ENCODE measurements at places on chromosomes 7 and 10. TPM values are rescaled to one million over a fixed set of nuclear protein-coding genes. Genes with fewer than 3 reads are reported as not detected.
A peak's percentile ranks its signal among the peaks of the same experiment; 100 is the strongest.

Gene CAMK2G
- 8.8 TPM for total RNA-seq

Gene GPR146
- 43.9 TPM for total RNA-seq

GRCh38 chr7:1862560-1862959 lies 192.5 kb downstream of the ELFN1 start:
- peak overlapping the region; percentile 35 for H3K4me3 ChIP-seq
- no peak for DNase-seq
- no peaks in the 10 kb centered on the region for H3K4me1 ChIP-seq
- H3K27me3 ChIP-seq = no peaks in the 10 kb centered on the region
- H3K27ac ChIP-seq = peak overlapping the region; percentile 75

- no peak overlapping the region for H3K4me3 ChIP-seq
- no peak overlapping the region for H3K27ac ChIP-seq
- DNase-seq = no peak
- no peaks in the 10 kb centered on the region for H3K27me3 ChIP-seq
Observed at GRCh38 chr7:102253973-102254370, 32.7 kb upstream of the SH2B2 start.

DNA sequence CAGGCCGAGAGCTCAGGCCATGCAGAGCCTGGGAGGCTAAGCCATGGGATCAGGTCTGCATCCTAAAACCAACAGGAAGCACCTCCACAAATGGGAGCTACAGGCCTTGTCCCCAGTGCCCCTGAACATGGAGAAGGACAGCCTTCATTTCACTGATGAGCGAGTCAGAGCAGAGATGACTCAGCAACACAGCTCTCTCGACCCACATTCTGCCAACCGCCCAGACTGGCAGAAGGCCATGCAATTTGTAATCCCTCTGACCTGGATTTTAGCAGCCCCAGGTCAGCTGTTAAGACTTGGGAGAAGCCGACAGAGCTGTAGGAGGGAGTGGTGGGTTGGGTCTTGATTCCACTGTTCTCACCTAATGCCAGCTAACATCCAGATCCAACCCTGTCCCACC lies 25.5 kb downstream of the VOPP1 start:
- no peak overlapping the region for H3K4me3 ChIP-seq
- no peaks in the 10 kb centered on the region for H3K27me3 ChIP-seq
- H3K36me3 ChIP-seq = no peaks in the 10 kb centered on the region
- peak overlapping the region; percentile 39 for H3K27ac ChIP-seq
- peak; percentile 93 for DNase-seq
- peaks cover 27% of the 10 kb centered on the region for H3K4me1 ChIP-seq

DNA sequence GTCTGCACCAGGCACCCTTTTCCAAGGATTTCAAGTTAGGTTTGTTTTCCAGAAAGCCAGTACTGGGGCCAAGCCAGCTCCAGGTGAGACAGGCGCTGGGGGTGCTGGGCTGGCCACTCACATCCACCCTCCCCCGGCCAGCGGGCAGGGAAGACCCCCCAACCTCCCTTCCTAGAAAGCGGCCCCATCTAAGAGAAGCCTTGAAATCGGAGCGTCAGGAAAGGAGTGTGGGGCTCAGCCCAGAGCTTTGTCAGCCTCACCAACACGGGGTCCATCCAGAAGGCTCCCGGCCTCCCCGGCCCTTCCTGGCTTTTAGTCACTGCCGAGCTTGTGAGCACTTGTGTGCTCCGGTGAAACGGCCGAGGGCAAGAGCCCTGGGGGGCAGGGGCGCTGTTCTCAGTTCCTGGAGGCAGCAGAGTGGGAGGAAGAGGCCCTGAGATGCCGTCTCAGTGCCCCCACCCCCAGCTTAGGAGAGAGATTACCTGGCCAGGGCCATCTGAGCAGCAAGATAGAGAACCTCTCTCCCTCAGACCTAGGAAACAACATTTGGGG lies 39.6 kb downstream of the PDGFA start:
- H3K4me3 ChIP-seq = no peak overlapping the region
- no peak overlapping the region for H3K27ac ChIP-seq
- H3K27me3 ChIP-seq = no peaks in the 10 kb centered on the region
- no peaks in the 10 kb centered on the region for H3K4me1 ChIP-seq
- no peak for DNase-seq
- H3K36me3 ChIP-seq = no peaks in the 10 kb centered on the region

GRCh38 chr10:107899075-107899474 lies 734.6 kb upstream of the SORCS1 start:
- no peaks in the 10 kb centered on the region for H3K4me1 ChIP-seq
- no peaks in the 10 kb centered on the region for H3K27me3 ChIP-seq
- H3K36me3 ChIP-seq = no peaks in the 10 kb centered on the region
- no peak for DNase-seq

Gene PDK4
- total RNA-seq = 7.9 TPM

- H3K27me3 ChIP-seq = no peaks in the 10 kb centered on the region
- no peak overlapping the region for H3K27ac ChIP-seq
- H3K4me3 ChIP-seq = no peak overlapping the region
- H3K4me1 ChIP-seq = peaks cover 7% of the 10 kb centered on the region
Observed at GRCh38 chr7:105584165-105584564, 2.9 kb upstream of the EFCAB10 start.

Gene PRR15
- 1.3 TPM for total RNA-seq

DNA sequence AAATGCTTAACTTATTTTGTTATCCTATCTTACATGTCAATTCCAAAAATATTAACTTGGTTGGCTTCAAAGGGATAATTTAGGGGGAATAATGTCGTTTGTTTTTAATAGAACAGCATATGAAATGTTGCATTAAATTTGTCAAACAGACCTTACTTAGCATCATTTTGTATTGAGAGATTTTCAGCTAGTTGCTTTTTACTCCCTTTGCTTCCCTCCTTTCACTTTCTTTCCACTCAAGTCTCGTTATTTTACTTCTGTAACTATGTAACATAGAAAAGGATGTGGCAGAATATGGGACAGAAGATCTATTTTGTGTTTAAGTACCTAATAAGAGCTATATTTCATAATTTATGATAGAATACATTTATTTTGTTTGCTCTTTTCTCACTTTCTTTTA lies 2.6 kb downstream of the PHYHIPL start:
- no peaks in the 10 kb centered on the region for H3K27me3 ChIP-seq
- no peaks in the 10 kb centered on the region for H3K4me1 ChIP-seq
- DNase-seq = no peak
- no peak overlapping the region for H3K27ac ChIP-seq

DNA sequence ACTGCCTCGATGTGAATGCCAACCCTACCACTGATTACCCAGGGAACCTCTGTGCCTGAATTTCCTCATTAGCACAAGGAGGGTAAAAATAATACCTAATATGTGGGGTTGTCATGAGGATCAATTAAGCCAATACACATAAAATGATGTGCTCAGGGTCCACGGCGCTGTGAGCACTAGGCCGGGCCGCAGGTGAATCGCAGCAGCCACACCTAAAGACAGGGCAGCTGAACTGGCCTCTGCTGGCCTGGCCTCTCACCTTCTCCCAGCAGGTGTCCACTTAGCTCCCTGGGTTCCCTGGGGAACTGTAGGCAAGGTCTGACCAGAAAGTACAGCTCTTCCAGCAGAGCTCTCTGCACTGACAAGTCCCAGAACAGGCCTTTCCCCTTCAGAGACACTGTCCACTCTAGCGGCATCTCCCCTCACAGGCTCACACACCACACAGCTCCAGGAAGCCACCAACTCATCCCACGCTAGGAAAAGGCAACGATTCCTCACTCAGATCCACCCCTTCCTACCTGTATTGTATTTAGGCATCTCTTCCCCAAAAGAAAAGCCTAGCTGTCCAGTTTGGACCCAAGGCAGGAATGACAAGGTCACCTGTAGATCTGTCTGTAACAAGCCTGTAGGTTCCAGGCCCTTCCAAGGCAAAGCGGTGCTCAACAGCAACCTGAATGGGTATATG lies 273.1 kb downstream of the USP6NL start:
- no peak overlapping the region for H3K27ac ChIP-seq
- no peak for DNase-seq
- no peaks in the 10 kb centered on the region for H3K27me3 ChIP-seq
- H3K4me1 ChIP-seq = no peaks in the 10 kb centered on the region
- H3K36me3 ChIP-seq = no peaks in the 10 kb centered on the region

Gene RTKN2
- total RNA-seq = not detected

DNA sequence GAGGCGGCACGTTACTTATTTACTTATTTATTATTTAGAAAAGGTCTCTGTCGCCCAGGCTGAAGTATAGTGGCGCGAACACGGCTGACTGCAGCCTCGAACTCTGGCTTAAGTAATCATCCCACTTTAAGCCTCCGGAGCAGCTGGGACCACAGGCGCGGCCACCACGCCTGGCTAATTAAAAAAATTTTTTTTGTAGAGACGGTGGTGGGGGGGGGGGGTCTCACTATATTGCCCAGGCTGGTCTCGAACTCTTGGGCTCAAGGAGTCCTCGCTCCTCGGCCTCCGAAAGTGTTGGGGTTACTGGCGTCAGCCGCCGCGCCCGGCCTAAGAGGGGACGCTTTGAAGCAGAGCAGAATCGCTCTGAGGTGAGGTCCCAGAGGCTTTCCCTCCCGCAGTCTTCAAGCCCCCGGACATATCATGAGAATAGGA lies 675 bp upstream of the FRAT2 start:
- H3K27me3 ChIP-seq = no peaks in the 10 kb centered on the region
- H3K4me1 ChIP-seq = peaks cover 17% of the 10 kb centered on the region
- H3K36me3 ChIP-seq = no peaks in the 10 kb centered on the region

DNA sequence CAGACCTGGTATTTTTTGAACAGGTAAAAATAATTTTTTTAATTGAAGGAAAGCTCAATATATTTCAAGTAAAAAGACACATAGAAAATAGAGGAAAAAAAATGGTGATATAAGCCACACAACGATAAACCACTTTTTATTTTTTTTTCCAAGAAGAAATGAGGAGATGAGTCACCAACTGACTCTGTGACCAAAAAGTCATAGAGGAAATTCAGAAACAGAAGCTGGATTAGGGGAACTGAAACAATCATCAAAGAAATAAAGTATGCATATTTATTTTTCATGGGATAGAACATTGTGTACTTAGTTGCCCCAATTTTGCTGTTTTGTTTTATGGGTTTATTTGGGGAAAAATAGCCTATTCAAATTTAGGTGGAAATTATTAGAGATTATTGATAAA lies 176.8 kb upstream of the AGR3 start:
- DNase-seq = no peak
- H3K36me3 ChIP-seq = no peaks in the 10 kb centered on the region
- H3K4me1 ChIP-seq = no peaks in the 10 kb centered on the region
- no peaks in the 10 kb centered on the region for H3K27me3 ChIP-seq
- H3K27ac ChIP-seq = no peak overlapping the region
- H3K4me3 ChIP-seq = no peak overlapping the region

Gene AKR1C8
- total RNA-seq = 15.4 TPM

GRCh38 chr10:77463967-77464745 lies 173.5 kb downstream of the KCNMA1 start:
- no peaks in the 10 kb centered on the region for H3K27me3 ChIP-seq
- H3K4me1 ChIP-seq = no peaks in the 10 kb centered on the region
- no peak overlapping the region for H3K4me3 ChIP-seq
- no peaks in the 10 kb centered on the region for H3K36me3 ChIP-seq

DNA sequence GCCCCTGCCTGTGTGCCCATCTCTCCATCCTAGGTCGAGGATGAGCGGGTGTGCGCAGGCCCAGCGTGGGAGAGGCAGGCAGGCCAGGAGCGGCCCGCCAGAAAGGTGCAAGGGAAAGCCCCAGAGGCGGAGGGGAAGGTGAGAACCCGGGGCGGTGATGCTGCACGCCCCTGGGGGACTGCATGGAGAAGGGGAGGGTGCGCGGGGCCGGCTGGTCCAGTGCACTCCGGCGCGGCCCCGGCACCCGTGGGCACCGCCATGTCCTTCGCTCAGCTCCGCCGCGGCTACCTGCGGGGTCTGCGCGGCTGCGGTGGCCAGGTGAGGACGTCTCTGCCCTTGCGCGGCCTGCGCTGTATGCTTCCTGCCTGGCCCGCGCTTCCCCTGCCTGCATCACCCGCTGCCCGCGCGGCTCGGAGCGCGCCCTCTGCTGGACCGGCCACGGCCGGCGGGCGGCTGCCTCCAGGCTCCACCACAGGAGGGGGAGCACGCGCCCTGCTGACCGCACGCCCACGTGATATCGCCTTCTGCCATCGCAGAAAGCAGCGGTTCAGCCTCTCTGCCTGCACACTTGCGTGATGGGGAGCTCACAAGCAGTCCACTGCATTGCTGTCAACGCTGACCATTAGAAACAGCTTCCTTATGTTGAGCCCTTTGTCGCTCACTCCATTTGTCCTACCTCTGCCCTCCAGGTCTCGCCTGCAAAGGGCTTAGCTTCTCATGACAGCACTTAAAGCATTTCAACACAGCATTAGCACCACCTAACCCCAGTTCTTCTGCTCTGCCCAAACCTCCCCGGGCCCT lies 73.9 kb downstream of the CXCL12 start:
- H3K27ac ChIP-seq = no peak overlapping the region
- peak; percentile 80 for DNase-seq
- no peaks in the 10 kb centered on the region for H3K36me3 ChIP-seq
- no peaks in the 10 kb centered on the region for H3K27me3 ChIP-seq
- no peaks in the 10 kb centered on the region for H3K4me1 ChIP-seq

DNA sequence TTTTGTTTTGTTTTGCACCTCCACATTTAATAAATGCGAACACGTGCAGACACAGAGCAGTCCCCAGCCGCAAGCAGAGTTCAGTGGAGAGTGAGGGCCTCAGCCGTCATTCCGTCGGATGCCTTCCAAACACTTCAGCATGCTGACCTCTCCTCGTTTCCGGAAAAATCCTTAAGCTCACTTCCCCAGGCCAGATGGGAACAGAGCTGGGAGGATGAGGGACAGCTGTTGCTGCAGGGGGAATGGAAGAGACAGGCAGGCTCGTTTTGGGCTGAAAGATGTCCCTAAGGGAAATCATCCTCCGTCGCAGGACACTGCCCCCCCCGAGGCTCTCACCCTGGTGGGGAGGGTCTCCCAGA lies 17.2 kb upstream of the FGFR2 start:
- no peaks in the 10 kb centered on the region for H3K27me3 ChIP-seq
- no peak overlapping the region for H3K4me3 ChIP-seq
- H3K27ac ChIP-seq = no peak overlapping the region
- no peak for DNase-seq
- H3K36me3 ChIP-seq = no peaks in the 10 kb centered on the region
- no peaks in the 10 kb centered on the region for H3K4me1 ChIP-seq

DNA sequence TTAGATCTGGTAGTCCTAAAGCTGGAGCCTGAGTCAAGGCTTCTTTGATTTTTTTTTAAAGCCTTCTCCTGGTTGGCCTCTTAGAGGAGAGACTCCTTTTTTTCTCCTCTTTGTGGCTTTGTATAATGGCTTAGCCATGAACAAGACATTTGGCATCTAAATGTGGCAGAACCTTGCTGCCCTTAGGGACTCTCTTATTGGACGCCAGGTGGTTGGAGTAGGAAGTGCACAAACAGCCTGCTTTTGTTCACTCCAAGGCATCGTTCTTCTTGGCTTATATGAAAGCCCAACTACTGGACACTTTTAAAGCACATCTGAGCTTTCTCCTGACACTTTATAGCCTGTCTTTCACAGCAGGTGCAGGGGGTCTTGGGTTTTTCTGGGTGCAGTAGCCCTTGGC lies 25.0 kb downstream of the ZPBP start:
- no peaks in the 10 kb centered on the region for H3K27me3 ChIP-seq
- no peaks in the 10 kb centered on the region for H3K4me1 ChIP-seq
- peak overlapping the region; percentile 58 for H3K4me3 ChIP-seq
- H3K36me3 ChIP-seq = no peaks in the 10 kb centered on the region
- H3K27ac ChIP-seq = no peak overlapping the region

Gene ARHGAP19
- 3.6 TPM for total RNA-seq

GRCh38 chr7:70416347-70416985 lies 715.5 kb upstream of the GALNT17 start:
- no peak overlapping the region for H3K4me3 ChIP-seq
- H3K4me1 ChIP-seq = no peaks in the 10 kb centered on the region
- no peaks in the 10 kb centered on the region for H3K36me3 ChIP-seq
- H3K27me3 ChIP-seq = no peaks in the 10 kb centered on the region
- no peak for DNase-seq

Gene CDC14C
- total RNA-seq = not detected

- H3K36me3 ChIP-seq = no peaks in the 10 kb centered on the region
- no peak overlapping the region for H3K4me3 ChIP-seq
- no peak overlapping the region for H3K27ac ChIP-seq
- DNase-seq = no peak
Observed at GRCh38 chr10:70292004-70292403, 8.2 kb upstream of the NPFFR1 start.
